ENCODE measurements at places on chromosomes 7 and 10. TPM values are rescaled to one million over a fixed set of nuclear protein-coding genes. Genes with fewer than 3 reads are reported as not detected.

DNA sequence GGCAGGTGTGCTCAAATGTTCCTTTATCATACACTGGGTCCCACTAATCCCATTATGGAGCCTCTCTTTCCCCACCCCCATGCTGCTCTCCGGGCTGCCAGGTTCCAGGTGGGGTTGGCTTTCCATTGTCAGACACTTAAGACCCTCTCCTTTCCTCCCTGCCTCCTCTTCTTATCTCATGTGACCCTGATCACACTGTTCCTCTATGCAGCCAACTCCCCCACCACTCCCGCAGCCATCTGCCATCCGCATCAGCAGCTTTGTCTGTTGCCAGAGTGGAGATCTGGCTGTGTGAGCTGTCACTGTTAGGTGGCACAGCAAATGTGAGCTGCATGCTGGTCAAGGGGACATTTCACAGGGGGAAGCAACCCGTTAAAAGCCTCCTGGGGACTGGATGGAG is 391.4 kb downstream of the TNS3 start:
- no peak for DNase-seq

DNA sequence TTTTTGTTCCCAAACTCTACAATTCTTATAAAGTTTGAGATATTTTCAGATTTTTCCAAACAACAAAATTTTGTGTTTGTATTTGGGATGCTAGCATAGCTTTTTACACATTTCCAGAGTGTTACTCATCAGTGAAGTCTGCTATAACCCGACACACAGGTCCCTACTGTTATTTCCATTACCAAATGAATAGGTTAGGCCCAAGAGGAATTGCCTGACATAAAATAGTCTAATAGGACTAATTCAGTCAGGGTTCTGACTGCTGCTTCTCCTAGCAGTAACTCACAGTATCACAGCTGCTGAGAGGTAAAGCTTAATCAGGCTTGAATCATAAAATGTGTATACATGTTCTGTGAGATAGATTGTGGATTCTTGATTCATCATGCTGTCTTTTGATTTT is 49.1 kb upstream of the STRIP2 start:
- DNase-seq = no peak

DNA sequence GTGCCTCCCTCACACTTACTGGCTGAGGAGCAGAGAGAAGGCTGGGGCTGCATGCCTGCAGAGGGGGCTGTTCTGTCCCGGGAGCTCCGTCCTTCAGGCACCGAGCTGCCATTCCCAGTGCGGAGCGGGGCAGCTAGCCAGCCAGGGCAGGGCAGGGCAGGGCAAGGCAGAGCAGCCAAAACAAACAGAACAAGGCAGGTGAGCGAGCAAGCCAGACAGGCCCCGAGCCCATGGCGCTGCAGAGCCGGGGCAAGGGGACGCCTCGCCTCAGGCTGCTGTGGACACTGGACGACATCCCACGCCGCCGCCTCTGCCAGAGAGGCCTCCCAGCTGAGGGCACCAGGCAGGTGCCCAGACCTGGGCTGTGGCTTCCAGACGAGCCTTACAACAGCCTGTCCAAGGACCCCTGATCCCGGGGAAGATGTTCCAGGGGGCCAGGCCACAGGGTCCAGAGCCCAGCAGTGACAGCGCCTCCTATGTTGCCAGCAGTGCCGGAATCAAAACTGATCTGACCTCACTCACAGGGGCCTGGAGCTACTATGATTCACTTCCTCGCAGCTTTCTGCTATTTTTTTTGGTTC is 8.2 kb upstream of the NDST2 start:
- no peak for DNase-seq

DNA sequence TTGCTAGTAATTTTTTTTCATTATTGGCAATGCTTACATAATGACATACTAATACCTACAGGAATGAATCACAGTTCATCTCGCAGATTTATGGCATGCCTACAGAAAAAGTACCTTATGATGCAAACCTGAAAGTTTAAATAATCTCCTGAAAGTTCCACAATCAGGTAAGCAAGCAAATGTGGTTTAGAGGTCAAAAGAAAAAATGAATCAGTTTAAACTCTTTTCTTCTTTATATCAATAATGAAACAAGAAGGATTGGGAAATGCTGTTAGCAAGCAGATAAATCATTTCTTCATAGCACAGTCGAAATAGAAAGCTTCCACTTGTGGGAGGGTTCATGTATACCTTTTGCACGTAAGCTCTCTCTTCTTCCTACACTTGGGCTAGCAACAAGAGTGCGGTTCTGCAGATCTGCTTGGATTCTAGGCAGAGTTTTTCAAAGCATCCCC is 53.7 kb upstream of the MTPN start:
- no peak for DNase-seq

GRCh38 chr10:30134171-30134945 is 75.0 kb upstream of the JCAD start:
- DNase-seq = no peak

DNA sequence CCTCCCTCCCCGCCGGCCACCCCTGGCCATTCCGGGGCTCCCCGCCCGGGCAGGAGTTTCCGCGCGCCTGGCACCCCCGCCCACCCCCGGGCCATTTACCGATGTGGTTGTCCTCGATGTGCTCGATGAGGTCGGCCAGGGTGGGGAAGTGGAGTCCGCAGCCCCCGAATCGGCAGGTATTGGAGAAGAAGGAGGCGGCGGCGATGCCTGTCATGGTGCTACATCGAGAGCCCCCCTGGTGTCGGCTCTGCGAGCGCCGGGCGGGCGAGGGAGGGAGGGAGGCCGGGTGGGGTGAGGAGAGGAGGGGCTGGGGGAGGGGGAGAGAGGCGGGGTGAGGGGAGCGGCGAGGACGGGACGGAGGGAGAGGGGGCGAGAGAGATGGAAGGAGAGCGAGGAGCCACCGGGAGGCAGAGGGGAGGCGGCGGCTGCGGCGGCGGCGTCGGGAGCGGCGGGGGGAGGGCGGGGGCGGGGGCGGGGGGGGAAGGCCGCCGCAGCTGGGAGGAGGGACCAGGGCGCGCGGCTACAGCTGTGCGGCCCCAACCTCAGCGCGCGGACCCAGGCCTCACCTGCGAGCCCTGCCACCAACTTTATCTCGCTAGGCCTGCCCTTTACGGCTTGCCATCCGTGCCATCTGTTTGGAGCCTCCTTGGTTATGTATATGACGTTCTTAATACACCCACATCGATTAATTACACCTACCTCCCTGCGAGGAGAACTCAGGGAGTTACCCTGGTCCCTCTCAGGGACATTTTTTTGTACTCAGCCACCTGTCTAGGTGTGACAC is at the start of gene JAZF1:
JAZF1 (minus strand) TSS at position 432 of the 784 bp plus-strand sequence.
- peak; percentile 55 for DNase-seq

- no peak for DNase-seq
Observed at GRCh38 chr7:148442933-148443332, 147.6 kb upstream of the C7orf33 start.

GRCh38 chr10:4845766-4846165 is 19.8 kb downstream of the AKR1E2 start:
- no peak for DNase-seq

DNA sequence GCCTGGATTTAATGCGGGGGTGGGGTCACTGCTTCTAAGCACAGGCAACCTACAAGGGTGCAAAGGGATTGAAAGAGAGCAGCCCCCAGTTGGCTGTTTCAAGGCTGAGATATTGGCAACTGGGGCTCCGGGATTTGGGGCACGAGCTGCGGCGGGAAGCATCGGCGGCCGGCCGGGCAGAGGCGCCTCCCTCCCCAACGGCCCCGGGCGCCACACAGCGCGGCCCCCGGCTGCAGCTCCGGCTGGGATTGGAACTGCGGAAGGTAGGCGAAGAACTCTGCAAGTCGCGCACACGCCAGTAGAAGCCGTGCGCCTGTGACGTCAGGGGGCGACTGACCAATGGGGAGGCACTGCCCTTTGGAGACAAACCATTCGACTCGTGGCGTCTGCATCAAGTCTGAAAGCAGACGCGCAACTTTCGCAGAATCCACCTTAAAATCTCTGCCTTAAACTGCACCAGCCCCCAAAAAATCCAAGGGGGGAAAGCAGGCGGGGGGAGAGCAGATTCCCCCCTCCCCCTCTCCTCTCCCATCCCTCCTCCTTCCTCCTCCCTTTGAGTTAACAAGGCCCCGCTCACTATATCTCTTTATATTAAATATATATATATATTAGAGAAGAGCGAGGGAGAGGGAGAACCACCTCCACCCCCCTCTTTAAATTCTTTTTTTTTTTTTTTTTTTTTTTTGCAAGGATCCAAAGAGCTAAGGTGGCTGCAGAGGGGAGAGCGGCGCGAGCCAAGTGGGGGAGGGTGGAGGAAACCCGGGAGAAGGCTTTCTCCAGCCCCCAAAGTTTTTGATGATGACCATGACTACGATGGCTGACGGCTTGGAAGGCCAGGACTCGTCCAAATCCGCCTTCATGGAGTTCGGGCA is at the start of gene DLX6:
DLX6 (plus strand) TSS at position 371 of the 872 bp plus-strand sequence; CDS start at position 796, 425 bp downstream.
- peak; percentile 45 for DNase-seq

DNA sequence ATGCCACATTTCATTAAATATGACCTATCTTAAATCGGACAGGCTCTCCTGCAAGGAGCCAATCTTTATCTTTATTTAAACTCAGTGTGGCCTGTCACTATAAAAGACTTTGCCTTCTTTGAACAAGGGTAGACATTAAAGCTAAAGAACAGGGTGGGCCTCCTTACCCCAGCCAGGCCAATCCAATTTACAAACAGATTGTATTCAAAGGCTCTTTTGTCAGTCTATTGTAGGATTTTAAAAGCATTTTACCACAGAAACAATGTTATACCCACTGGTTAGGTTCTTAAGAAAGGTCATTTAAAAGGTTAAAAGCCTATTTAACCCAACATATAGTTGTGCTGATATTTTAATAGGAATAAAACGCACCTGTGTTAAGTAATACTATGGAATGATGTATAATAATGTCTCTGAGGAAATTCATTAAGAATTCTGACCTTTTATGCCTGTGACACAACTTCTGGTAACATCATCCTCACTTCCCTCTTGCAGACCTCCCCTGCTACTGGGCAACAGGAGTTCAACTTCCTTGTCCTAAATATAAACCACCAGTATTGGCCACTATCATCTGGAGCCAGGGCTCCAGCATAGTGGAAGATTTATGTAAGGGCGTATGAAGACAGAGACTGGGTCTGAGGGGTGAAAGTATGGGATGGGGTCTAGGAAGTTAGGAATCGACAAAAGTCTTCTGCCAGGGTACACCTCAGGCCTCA is 32.5 kb downstream of the MTERF1 start:
- DNase-seq = no peak

DNA sequence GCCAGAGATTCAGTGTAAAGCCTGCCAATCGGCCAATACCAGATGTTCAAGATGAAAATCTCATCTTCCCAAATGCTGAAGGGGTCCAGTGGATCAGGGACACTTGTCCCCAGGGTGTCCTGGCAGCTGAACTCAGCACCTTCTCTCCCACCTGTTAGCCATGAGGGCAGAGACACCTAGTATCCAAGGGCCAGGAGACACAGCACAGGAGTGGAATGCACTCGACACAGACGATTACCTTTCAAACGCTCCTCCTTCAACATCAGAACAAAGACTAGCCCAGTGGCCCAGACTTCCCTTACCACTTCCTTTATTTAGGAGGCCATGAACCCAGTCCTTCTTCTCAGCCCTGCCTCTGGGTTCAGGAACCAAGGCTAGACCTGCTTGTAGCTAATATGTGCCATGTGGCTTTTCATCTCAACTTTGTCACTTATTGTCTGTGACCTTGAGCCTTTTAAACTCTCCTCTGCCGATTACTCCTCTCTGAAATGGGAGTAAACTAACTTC is 180.3 kb upstream of the PLXNA4 start:
- no peak for DNase-seq

DNA sequence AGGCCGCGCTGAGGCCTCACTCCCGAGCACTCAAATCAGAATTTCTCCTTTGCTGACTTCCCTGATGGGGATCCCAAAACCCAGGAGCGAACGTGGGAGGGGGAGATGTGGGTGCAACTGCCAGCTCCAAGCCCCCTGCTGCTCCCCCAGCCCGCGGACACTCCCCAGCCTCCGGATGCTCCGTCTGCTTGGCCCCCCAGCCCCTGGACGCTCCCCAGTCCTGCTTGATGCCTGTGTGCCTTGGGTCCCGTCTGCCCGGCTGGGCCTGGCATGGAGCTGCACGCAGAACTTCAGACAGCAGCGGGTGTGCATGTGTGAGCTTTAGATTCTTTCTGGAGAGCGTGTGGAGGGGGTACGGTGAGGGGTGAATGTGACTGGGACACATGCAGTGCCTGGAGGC is 4.7 kb upstream of the SHH start:
- no peak for DNase-seq

- DNase-seq = no peak
Observed at GRCh38 chr10:78505657-78506056, 472.0 kb downstream of the RPS24 start.

DNA sequence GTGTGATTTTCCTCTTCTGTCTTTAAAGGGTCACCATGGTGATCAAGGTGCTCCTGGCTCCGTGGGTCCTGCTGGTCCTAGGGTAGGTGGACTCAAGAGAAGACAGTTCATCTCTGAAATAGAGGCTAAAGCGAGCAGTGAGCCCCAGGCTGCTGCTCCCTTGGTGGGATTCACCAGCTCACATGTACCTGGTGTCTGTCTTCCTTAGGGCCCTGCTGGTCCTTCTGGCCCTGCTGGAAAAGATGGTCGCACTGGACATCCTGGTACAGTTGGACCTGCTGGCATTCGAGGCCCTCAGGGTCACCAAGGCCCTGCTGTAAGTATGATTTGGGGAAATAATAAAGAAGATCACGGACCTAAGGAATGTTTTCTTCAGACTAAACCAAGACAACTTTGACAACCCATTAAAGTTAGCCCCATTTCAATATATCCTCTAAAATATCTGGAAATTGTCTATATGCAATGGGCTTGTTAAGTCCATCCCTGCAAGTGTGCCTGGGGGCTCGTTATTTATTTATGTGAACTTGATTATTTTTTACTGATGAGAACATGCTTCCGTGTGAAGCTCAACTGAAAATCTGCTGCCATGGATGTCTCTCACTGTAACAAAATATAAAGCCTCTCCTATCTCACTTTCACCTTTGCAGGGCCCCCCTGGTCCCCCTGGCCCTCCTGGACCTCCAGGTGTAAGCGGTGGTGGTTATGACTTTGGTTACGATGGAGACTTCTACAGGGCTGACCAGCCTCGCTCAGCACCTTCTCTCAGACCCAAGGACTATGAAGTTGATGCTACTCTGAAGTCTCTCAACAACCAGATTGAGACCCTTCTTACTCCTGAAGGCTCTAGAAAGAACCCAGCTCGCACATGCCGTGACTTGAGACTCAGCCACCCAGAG is 32.5 kb downstream of the COL1A2 start:
- DNase-seq = no peak

DNA sequence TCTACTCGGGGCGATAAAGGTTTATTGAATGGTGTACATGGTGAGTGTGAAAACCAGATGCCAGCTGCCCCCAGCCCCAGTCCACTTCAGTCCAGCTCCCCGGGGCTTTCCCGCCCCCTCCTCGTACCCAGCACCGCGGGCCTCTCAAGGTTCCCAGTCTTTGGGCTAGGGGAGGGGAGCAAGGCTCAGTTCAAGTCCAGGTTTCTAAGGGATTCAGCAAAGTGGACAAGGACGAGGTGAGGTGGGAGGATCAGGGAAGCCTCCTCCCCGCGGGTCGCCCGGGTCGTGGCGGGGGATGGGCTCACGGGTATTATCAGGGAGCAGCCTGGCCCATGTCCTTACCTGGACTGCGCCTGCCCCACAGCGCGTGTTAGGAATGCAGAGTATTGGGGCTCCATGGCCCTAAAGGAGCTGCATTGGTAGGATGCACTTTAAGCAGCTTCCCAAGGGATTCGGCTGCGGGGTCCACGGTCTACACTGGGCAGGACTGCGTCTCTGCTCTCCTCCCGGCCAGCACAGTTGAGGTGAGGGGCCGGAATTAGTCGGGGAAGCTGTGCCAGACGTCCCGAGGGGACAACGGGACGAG is 541 bp upstream of the PFKFB3 start:
- DNase-seq = no peak

AKR1C8 gene
- not detected for total RNA-seq

PRKCQ gene
- 58.7 TPM for total RNA-seq

FLNC gene
- total RNA-seq = not detected

UROS gene
- 57.9 TPM for total RNA-seq

ADCY1 gene
- total RNA-seq = 1.3 TPM

NACAD gene
- 0.09 TPM for total RNA-seq

Data from activated CD8-positive, alpha-beta memory T cell treated with anti-CD3 and anti-CD28 coated beads, Interleukin-2, amount 10 ng/mL, durations not matched to agents 7 days and 5 days (primary cell).